ENCODE measurements at places on chromosomes 2 and 18.
A peak's percentile ranks its signal among the peaks of the same experiment; 100 is the strongest.

GRCh38 chr18:45611943-45612342 is 3.3 kb upstream of the SLC14A2 start:
- DNase-seq: no peak

DNA sequence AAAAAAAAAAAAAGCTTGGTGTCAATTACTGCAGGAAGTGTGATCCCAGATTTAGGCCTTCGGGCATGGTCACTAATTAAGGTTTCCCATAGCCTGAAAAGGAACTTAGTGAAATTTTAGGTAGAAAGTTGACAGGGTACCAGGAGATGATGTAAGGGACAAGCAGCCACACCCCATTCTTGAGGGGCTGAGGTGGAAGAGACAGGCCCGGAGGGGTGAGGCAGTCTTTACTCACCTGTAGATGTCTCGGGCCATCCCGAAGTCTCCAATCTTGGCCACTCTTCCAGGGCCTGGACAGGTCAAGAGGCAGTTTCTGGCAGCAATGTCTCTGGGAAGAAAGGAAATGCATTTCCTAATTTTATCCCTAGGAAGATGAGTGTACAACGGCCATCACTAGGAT is 94.3 kb downstream of the CLIP4 start:
- no peak for DNase-seq

DNA sequence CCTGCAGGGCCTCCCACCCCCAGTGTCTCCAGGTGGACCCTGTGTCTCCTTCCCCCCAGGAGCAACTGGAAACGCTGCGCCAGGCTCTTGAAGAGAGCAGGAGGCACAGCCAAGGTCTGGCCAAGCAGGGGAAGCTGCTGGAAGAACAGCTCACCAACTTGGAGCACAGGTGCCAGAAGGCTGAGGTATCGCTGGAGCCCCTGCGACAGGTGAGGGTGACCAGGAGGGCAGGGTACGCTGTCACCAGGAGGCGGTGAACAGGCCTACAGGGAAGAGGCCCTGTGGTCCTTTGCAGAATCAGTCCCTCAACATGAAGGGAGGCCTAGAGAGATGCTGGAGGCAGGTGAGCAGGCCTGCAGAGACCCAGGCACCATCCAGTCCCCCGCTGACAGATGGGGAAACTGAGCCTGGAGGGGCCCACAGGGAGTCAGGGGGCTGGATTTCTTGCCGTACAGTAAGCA is 15.6 kb upstream of the SNED1 start:
- no peak for DNase-seq

- no peak for DNase-seq
These were observed 40.1 kb downstream of the KCTD18 start for GRCh38 chr2:200469708-200470211.

- DNase-seq: no peak
These were observed 366.7 kb downstream of the LRRTM4 start for GRCh38 chr2:77155511-77155910.

DNA sequence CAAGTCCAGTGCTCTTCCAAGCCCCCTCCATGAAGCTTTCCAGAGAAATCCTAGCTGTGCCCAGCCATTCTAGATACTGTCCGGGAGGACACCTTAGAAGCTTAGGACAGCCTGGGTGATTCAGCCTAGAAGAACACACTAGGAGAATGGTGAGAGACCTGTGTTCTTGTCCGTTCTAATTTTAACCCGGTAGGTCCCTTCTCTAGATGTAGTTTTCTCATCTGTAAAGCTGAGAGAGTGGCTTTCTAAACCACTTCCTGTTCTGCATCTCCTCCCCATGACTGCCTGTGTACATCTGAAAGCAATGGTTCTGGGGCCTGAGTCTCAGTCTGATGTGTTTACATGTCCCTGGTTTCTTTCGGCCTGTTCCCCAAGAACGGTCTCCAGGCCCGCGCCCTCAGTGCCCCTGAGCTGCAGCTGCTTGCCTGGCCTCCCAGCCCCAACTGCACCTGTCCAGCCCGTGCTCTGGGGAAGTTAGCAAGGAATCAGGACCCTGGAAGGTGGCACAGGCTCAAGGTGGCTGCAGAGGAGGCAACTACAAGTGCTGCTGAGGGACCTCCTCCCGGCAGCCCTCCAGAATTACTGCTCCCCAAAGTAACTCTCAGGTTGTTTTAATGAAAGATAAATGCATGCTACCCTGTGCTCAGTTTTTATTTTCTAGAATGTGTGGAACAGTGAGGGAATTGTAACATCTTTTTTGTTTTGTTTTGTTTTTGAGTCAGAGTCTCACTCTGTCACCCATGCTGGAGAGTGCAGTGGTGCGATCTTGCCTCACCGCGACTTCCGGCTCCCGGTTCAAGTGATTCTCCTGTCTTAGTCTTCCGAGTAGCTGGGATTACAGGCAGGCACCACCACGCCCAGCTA is 105.9 kb downstream of the LBH start:
- DNase-seq: peak; percentile 67

DNA sequence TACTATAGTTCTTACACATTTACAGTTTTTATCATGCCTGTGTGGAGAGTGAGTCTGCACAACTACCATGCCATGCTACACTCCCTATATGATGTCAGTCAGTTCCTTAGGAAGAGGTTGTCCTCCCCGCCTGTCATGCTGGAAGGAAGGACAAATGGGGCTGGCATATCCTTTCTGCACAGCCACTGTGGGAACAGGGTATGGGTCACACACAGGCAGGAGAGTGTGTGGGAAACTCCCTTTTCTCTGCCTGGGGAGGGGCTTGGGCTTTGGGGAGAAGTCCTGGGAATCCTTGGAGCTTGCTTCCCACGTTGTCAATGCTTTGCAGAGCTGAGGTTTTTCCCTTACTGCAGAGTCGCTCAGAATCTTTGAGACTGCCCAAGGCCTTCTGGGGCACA is 232.1 kb downstream of the PRKCE start:
- no peak for DNase-seq

DNA sequence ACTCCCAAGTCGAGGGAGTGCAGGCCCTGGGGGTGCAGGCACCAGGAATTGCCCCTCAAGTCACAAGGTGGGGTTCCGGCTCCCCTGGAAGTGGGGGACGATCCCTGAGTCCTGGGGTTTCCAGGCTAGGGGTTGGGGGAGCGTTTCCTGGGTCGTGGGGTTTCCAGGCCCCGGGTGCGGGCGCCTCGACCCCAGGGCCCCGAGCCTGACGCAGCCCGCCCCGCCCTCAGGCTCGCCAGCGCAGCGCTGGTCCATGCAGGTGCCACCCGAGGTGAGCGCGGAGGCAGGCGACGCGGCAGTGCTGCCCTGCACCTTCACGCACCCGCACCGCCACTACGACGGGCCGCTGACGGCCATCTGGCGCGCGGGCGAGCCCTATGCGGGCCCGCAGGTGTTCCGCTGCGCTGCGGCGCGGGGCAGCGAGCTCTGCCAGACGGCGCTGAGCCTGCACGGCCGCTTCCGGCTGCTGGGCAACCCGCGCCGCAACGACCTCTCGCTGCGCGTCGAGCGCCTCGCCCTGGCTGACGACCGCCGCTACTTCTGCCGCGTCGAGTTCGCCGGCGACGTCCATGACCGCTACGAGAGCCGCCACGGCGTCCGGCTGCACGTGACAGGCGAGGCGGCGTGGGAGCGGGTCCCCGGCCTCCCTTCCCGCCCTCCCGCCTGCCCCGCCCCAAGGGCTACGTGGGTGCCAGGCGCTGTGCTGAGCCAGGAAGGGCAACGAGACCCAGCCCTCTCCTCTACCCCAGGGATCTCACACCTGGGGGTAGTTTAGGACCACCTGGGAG is 12.0 kb downstream of the SIGLEC15 start:
- DNase-seq: no peak

DNA sequence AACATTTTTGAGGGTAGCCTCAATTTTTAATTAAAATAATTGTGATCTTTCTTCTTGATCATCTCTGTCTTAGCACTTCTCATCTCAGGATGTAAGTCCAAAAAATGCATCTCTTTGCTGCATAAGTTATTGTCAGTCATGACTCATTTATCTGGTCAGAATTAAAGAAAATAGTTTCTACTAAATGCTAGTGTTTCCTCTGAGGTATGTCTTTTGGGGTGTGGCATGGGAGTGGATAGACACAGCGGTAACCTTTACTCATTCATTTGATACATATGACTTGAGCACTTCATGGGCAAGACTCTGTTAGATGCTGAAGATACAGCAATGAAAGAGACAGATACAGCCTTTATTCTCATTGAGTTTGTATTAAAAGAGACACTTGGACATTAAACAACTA is 284.7 kb downstream of the IRS1 start:
- DNase-seq: no peak

- DNase-seq: no peak
These were observed 5.2 kb upstream of the EN1 start for GRCh38 chr2:118852605-118853128.

DNA sequence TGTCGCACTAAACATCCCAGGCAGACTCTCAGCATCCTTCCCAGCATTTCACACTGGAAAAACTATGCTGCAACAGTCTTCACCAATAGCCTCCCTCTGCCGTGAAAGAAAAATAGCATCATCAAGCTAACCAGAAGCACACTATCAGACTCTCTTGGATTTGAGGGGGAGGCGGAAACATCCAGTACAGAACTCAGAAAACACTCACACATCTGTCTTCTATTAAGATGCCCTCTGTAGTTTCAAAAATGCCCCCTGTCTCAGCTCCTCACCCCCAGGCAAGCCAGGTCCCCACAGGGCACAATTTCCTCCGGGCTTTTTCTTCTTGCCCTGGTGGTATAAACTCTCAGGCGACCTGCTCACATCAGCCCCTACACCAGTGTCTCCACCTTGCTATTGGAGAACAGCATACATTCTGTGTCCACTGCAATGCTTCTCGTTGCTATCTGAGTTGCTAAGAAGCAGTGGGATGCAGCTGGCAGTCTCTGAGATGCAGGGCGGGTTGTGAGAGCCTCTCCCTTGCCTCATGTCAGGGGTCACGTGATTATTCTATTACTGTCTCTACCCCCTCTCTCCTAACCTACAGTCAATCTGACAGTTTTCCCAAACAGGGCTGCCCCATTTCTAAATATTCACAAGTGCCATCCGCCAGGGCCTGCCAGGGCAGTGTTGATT is 189.9 kb downstream of the INO80D start:
- no peak for DNase-seq

GRCh38 chr18:55764386-55764785 is 176.4 kb upstream of the TCF4 start:
- DNase-seq: no peak

- DNase-seq: no peak
These were observed 256.8 kb downstream of the ZNF385B start for GRCh38 chr2:179604598-179604997.

GRCh38 chr2:110995911-110996310 is 124.8 kb upstream of the BCL2L11 start:
- no peak for DNase-seq

DNA sequence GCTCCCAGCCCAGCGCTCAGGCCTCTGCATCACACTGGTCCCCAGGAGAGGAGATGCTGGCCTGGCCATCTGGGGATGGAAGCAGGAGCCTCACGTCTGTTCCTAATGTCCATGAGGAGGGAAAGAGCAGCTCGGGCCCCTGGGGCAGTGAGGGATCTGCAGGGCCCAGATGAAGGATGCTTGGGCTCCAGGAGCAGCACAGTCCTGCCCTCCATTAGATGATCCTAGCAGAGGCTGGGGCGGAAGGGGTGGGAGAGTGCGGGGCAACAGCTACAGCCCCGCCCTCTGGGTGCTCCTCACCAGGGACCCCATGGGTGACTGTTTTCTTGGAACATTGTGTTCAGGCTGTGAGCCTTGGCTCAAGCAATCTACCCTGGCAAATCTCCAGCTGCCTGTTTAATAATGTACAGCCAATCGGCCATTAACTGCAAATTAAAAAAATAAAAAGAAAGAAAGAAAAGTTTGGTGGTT is 49.7 kb downstream of the TNS1 start:
- no peak for DNase-seq

DNA sequence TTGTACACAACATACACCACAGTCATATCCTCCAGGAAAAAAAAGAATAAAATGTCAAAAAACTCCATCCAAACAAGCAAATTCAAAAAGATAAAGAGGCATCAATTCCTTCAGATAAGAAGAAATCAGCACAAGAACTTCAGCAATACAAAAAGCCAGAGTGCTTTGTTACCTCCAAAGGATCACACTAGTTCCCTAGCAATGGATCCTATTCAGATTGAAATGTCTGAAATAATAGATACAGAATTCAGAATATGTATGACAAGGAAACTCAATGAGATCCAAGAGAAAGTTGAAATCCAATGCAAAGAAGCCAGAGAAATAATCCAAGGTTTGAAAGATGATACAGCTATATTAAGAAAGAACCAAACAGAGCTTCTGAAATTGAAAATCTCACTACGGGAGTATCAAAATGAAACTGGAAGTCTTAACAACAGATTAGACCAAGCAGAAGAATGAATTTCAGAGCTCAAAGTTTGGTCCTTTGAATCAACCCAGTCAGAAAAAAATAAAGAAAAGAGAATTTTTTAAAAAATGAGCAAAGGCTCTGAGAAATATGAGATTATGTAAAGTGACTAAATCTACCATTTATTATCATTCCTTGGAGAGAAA is 80.6 kb downstream of the TRABD2A start:
- DNase-seq: no peak

GRCh38 chr2:176100547-176101140 is 1.0 kb downstream of the HOXD12 start:
- no peak for DNase-seq

- no peak for DNase-seq
These were observed 16.1 kb downstream of the MAPRE3 start for GRCh38 chr2:26986576-26986975.

DNA sequence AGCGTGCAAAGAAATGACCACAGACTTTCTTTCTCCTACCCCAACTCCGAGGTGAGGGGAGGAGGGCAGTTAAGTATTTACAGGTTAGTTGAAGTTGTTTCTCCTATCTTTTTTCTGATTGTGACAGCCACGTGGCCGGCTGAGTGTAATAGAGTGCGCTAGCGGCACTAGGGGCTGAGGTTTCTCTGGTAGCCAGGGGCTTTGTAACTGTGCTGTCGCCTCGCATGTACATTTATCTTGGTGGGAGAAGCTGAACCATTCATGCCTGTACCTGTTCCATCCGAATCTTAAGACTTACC is 214.1 kb upstream of the STON1 start:
- DNase-seq: peak; percentile 76

DNA sequence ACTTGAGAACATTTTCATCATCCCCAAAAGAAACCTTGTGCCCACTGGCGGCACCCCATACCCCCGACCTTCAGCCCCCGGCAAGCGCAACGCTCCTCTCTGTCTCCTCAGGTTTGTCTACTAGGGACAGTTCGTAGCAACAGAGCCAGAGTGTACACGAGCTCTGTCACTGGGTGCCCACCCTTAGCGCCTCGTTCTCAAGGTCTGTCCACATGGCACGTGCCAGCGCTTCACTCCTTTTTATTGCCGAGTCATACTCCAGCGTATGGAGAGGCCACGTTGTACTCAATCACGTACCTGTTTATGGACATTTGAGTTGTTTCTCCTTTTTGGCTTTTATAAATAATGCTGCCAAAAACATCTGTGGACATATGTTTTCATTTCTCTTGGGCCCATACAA is 30.3 kb upstream of the GPC1 start:
- no peak for DNase-seq
